ENCODE measurements at places on chromosomes 13 and 19.

GRCh38 chr13:97234742-97235141 is 12.6 kb downstream of the MBNL2 start:
- no peaks in the 10 kb centered on the region for H3K27me3 ChIP-seq
- no peak overlapping the region for H3K27ac ChIP-seq
- no peak for DNase-seq

- peaks cover 25% of the 10 kb centered on the region for H3K36me3 ChIP-seq
- H3K4me3 ChIP-seq = no peak overlapping the region
- H3K4me1 ChIP-seq = no peaks in the 10 kb centered on the region
- no peaks in the 10 kb centered on the region for H3K27me3 ChIP-seq
- no peak for DNase-seq
- H3K27ac ChIP-seq = no peak overlapping the region
Observed at GRCh38 chr13:49210669-49211068, 9.5 kb upstream of the MLNR start.

GRCh38 chr19:56946159-56946558 is 105.6 kb upstream of the PEG3 start:
- no peaks in the 10 kb centered on the region for H3K27me3 ChIP-seq
- H3K4me3 ChIP-seq = no peak overlapping the region
- H3K36me3 ChIP-seq = no peaks in the 10 kb centered on the region
- no peak for DNase-seq

GRCh38 chr19:16328824-16329482 is 4.3 kb downstream of the KLF2 start:
- H3K27ac ChIP-seq = peak overlapping the region; percentile 82
- peak; percentile 66 for DNase-seq
- peaks cover 5% of the 10 kb centered on the region for H3K36me3 ChIP-seq

GRCh38 chr13:99363949-99364348 is 56.8 kb upstream of the GPR183 start:
- H3K36me3 ChIP-seq = no peaks in the 10 kb centered on the region
- H3K4me1 ChIP-seq = peaks cover 74% of the 10 kb centered on the region
- DNase-seq = no peak
- H3K27ac ChIP-seq = peak overlapping the region; percentile 100

DNA sequence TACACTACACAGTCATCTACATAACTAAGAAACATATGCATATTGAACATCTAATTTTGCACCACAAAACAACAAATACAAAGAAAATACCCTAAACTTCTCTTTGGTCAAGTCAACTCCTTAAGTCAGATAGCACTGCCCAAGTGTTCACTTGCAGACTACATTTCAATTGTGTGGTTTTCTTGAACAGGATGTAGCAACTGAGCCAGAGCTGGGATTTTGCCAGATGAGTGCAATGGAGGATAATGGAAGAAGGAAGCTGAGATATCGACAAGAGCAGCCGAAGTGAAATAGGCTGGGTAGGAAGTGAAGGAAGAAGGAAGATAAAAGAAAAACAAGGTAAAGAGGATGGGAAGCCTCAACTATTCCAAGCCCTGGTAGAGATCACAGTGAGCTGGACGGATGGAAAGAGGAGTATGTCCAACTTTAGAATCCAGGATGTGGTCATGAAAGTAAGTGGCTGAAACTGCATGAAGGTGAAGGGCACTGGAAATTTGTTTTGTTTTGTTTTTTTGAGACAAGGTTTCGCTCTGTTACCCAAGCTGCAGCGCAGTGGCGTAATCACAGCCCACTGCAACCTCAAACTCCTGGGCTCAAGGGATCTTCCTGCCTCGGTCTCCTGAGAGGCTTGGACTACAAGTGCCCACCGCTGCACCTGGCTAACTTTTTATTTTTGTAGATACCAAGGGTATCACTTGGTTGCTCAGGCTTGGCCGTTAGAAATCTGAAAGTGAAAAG is 15.0 kb downstream of the NUFIP1 start:
- H3K27me3 ChIP-seq = no peaks in the 10 kb centered on the region
- H3K36me3 ChIP-seq = peaks cover 5% of the 10 kb centered on the region
- H3K4me1 ChIP-seq = no peaks in the 10 kb centered on the region
- no peak for DNase-seq
- H3K27ac ChIP-seq = no peak overlapping the region

Measured in T-cell (primary cell).